ENCODE measurements at places on chromosomes 7 and 10. TPM values are rescaled to one million over a fixed set of nuclear protein-coding genes. Genes with fewer than 3 reads are reported as not detected.

The TMEM236 gene
- total RNA-seq: 0.37 TPM

The LIPF gene
- not detected for total RNA-seq

The TRIM74 gene
- 0.26 TPM for total RNA-seq

The AKR1C8 gene
- not detected for total RNA-seq

The YKT6 gene
- 153 TPM for total RNA-seq

The WDR86 gene
- total RNA-seq: not detected

The TRIM50 gene
- not detected for total RNA-seq

The STRIP2 gene
- 18.3 TPM for total RNA-seq

Data from MCF 10A (cell line).